ENCODE measurements at places on chromosomes 2 and 18.

GRCh38 chr2:95023222-95023597 is 2.3 kb upstream of the MAL start:
- peak; percentile 62 for DNase-seq

- no peak for DNase-seq
These were observed 75.2 kb downstream of the SLC5A7 start for GRCh38 chr2:108061439-108062042.

DNA sequence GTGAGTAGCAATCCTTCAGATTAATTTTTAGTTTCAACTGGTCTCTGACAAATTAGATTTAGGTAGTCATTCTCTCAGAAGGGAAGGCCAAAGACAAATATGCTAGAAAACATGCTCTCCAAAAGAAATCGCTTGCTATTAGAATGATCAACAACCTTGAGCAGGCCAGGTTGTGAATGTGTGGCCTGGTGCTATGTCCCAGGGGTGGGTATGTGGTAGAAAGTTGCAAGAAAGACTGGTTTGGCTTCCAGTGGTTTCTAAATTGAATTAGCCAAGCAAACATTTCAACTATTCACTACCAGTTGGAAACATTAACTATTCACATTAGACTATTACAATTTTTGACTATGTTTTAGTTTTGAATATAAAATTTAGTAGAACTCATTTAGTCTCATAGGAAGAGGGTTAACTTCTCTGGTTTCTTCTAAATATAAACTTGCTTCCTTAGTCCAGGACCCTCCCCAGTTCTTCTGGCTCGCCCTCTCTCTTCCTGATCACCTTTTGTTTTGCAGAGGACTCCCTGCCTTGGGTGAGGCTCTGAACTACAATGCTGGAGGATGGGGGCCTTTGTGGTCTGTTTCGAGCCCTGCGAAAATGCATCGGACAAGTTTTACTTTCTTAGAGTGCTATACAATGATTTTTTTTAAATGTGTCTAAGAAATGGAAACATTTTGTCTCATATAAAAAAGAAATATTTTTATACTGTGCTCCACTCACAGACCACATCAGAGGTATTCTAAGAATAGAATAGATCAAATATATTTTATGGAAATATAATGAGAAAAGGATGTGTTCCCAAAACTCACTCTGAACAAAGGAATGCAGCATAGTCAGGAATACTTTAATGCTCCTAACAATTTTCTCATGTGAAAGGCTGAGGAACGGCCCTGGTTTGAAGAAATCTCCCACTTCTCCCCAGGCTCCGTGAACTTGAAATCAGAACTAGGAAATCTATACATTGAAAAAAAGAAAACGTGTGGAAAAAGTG is 375.0 kb upstream of the ZEB2 start:
- no peak for DNase-seq

- DNase-seq: no peak
These were observed 24.4 kb downstream of the SERPINB4 start for GRCh38 chr18:63619661-63620060.

- no peak for DNase-seq
These were observed 394.9 kb downstream of the ARHGAP15 start for GRCh38 chr2:143524119-143524553.

GRCh38 chr2:9889812-9890261 is 46.6 kb downstream of the TAF1B start:
- DNase-seq: no peak

- no peak for DNase-seq
These were observed 2.3 kb upstream of the FZD7 start for GRCh38 chr2:202031246-202031951.

DNA sequence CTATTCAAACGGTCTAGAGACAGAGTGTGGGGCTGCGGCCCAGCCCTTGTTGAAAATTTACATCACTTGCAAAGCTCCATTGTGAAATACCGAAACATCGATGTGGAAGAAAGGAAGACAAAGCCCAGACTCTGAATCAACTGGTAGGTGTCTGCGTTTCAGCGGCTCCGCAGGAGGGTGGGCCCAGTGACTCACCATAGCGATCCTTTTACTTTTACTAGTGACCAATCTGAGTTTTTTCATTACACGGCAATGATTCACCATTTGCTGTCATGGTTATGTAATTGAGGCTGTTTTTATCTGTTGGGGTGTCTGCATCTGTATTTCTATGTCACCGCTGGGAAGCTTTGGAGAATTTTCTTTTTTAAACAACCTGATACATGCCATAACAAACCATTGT is 66.6 kb upstream of the ODC1 start:
- DNase-seq: no peak

DNA sequence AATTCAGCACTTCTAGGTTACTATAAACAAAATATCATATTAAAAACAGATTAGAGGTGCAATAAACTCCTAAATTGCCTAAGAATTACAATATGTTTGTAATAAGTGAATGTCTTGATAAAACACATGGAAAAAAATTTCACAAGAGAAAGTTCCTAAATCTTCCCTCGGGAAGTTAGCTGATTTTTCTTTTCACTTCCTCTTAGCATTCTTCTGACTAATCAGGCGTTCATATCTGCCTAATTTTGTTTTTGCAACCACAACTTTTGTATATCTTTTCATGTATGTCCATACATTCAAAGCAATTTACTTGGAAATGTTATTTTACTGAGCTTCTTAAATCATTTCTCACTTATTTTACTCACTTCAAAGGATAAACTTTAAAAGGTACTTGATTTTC is 88.5 kb downstream of the RTTN start:
- DNase-seq: no peak

- DNase-seq: no peak
These were observed 79.9 kb upstream of the ITGB6 start for GRCh38 chr2:160279813-160280465.

DNA sequence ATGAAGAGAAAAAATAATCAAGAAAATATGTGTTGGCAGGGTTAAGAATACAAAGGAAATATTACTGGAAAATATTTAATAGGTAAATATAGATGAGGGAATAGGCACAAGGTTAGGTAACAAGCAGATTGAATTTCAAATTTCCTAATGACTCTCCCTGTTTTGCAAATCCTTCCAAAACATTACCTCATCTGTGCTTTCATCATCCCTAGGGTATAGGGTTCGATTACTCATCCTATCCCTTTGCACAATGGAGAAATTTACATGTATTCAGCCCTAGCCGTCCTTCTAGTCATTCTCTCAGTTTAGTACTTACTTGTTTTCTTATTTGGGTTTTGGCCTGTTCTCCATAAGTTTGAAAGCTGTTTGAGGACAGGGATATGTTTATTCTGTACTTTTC is 864.6 kb upstream of the FSHR start:
- no peak for DNase-seq

DNA sequence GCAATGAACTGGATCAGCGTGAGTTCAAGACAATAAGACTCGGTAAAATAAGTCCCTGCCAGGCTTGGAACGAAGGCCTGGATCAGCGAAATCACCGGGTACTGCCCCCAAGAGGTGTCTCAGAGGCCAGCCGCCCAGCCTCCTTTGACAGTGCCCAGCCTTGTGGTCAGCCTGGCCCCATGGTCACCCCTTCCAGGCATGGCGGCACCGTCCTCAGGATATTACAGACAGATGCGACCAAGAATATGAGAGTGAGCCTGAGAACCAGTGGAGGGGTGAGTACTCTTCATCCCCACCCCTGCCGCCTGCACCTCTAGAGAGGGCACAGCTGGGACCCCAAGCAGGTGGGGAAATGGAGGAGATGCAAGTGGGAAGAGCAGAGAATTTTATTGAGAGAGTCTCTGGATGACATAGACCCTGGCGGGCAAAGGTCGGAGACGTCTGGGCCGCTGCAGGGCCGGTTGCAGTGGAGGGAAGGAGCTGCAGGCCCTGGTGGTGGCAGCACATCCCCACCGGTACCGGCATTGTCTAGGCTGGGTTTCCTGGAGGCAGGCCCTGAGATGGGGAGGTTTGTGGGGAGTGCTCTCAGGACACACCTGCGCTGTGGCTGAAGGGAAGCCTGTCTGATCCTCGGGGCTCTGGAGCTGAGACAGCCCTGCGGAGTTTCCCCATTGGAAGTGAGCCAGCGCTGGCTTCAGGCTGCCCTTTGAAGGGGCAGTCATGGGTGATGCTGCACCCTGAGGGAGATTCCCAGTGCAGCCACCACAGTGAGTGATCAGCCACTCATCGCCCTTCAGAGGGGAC is 190.0 kb downstream of the SEPTIN10 start:
- DNase-seq: no peak

GRCh38 chr2:153232464-153232863 is 246.1 kb downstream of the RPRM start:
- no peak for DNase-seq

GRCh38 chr2:74071426-74071825 is 76.3 kb downstream of the BOLA3 start:
- DNase-seq: no peak

DNA sequence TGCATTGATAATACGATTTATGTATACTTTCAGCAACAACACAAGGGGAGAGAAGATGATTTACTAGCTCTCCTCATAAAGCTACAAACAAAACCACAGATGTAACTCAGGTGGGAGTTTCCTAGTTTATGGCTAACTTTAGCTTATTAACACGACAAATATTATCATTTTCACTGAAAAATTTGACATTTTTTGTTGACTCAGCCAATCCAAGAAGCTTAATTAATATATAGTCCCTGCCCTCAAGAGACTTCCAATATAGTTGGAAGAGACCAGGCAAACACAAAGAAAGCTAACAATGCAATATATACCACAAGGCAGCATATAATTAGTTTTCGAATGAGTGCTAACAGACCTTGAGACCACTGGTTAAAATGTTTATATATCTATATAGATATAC is 775 bp downstream of the WDR12 start:
- no peak for DNase-seq

GRCh38 chr2:176455816-176456291 is 186.6 kb downstream of the MTX2 start:
- no peak for DNase-seq

DNA sequence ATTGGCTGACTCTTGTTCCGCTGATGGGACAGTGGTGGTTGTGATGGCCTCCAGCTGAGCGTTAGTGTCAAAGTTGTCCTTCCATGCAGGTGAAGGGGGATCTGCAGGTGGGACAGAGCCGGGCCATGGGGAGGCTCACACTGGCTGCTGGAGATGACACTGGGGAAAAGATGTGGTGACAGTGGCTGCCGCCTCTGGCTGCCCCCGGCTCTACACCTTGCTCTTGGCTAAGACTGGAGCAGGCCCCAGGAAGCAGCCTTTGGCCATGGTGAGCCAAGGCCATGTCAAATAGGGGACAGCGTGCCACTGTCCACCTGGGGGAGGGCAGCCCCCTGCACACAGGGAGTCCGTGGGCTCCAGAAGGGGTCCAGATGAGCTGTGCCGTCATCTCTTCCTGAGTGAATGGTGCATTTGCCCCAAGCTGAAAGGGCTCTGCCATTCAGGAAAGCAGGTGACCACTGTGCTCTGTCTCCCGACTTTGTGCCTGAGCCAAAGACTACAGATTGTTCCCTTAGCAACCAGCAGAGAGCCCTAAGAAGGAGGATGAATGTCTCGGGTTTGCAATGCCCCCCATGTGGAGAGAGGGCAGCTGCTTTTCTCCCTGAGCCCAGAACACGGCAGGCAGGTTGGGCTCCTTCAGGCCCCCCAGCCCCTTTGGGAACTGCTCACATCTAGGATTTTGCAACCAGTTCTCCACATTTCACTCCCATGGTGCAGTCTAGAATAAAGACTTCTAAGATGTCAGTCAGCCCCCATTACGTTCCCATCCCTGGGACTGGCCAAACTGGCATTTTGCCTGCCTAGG is 79.1 kb upstream of the BCL2L11 start:
- DNase-seq: no peak

DNA sequence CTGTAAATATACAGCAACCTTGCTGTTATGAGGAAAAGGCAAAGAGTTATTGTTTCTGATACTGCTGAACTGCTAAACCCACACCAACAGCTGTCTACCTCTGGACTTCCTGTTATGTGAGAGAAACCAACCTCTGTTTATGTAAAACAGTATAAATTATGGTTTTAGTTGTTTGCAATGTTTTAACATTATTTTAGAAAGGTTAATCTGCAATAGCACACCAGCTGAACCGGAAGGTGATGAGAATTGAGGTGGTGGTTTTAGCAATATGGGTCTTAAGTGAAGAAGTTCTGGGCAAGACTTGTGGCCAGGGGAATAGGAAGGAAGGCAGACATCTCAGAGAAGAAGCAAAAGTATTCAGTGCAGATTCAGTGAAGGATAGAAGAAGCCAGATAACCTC is 237.8 kb downstream of the PLCL1 start:
- no peak for DNase-seq

GRCh38 chr2:217886720-217887309 is 116.0 kb downstream of the TNS1 start:
- peak; percentile 88 for DNase-seq

DNA sequence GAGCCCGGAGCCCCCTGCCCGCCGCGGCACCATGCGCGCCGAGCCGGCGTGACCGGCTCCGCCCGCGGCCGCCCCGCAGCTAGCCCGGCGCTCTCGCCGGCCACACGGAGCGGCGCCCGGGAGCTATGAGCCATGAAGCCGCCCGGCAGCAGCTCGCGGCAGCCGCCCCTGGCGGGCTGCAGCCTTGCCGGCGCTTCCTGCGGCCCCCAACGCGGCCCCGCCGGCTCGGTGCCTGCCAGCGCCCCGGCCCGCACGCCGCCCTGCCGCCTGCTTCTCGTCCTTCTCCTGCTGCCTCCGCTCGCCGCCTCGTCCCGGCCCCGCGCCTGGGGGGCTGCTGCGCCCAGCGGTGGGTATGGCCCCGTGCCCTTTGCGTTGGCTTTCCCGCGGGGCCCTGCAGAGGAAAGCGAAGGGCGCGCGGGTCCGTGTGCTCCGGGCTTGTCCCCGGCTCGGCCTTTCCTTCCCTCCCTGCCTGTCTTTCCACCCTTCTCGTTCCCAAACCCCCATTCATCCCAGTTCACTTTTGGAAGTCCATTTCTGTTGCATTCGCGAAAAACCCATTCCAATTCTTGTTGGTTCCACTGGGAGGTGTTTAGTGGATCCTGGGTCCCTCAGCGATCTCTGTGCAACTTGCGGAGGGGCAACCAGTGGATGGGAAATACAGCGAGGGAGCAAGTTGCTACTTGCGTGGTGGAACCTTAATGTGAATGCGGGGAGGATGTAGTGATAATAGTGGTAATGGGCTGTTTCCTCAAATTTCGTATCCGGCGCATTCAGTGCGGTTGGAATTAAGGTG is 599 bp downstream of the ADAM23 start:
- peak; percentile 71 for DNase-seq

DNA sequence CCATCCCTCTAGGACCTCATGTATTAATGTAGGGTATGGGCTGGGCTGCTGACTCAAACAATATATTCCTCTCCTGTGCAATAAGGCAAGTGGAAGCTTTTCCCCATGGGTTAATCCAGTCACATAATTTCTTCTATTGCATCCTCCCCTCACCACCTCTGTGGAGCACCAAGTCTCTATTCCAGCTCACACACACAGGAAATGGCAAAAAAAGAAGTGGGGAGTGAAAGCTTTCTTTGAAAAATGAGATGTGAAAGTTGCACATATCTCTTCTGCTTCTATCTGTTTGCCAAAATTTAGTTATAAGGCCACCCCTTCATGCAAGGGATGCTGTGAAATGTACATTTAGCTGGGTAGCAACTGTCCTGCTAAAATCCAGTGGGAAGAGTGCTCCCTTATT is 121.3 kb downstream of the CDC42EP3 start:
- no peak for DNase-seq

- DNase-seq: no peak
These were observed 6.0 kb upstream of the ROCK1 start for GRCh38 chr18:21117409-21118131.

Data from 8988T (cell line).